ENCODE measurements at places on chromosomes 16 and 17. TPM values are rescaled to one million over a fixed set of nuclear protein-coding genes. Genes with fewer than 3 reads are reported as not detected.

DNA sequence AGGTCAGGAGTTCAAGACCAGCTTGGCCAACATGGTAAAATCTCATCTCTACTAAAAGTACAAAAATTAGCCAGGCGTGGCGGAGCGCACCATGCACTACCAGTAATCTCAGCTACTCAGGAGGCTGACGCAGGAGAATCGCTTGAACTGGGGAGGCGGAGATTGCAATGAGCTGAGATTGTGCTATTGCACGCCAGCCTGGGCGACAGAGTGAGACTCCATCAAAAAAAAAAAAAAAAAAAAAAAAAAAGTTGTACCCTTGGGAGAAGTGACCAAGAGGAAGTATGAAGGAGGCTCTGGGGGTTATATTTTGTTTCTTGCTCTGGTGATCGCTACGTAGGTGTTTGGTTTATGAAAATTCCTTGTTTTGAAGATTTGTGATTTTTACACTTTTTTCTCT lies 66.3 kb downstream of the LITAF start:
- no peak for DNase-seq

Gene ELMO3
- total RNA-seq = 1.8 TPM

Gene TMEM235
- total RNA-seq = not detected

Gene SHISA6
- total RNA-seq = not detected

GRCh38 chr17:37225465-37225864 lies 150.3 kb upstream of the C17orf78 start:
- DNase-seq = no peak

DNA sequence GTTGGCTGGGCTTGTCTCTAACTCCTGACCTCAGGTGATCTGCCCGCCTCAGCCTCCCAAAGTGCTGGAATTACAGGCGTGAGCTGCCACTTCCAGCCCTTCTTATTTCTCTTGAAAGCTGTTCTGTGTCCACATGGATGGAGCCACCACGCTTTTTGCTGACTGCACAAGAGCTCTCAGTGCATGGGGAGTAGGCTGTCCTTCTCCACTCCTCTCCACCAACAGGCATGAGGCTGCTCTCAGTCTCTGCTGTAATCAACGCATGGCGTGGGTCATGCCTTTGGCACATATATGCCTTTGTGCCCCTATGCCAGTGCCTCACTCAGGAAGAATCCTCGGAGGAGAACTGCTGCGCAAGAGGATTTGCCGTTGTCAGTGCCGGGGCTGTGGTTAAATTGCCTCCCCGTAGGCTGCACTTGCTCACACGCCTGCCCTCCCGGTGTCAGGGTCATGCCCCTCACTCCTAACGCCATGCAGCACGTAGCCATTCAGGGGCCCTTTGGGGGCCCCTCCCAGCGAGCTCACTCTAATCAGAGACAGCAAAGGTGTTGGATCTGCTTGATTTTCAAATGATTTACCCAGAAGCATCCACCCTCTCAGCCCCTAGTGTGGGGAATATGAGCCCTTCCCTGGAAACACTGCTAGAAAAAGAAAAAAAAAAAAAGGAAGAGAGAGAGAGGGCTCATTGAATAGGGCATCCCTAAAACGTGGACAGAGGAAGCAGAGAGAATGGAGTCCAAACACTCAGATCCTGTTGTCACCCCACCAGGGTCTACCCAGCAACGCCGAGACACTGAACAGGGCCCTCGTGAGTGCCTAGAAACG lies 47.5 kb upstream of the ZCCHC14 start:
- no peak for DNase-seq

GRCh38 chr16:72934636-72935403 lies 113.1 kb downstream of the ZFHX3 start:
- DNase-seq = no peak

GRCh38 chr16:51355195-51355594 lies 204.1 kb upstream of the SALL1 start:
- DNase-seq = no peak

- no peak for DNase-seq
These were observed 62.6 kb downstream of the AMFR start for GRCh38 chr16:56362706-56363105.

DNA sequence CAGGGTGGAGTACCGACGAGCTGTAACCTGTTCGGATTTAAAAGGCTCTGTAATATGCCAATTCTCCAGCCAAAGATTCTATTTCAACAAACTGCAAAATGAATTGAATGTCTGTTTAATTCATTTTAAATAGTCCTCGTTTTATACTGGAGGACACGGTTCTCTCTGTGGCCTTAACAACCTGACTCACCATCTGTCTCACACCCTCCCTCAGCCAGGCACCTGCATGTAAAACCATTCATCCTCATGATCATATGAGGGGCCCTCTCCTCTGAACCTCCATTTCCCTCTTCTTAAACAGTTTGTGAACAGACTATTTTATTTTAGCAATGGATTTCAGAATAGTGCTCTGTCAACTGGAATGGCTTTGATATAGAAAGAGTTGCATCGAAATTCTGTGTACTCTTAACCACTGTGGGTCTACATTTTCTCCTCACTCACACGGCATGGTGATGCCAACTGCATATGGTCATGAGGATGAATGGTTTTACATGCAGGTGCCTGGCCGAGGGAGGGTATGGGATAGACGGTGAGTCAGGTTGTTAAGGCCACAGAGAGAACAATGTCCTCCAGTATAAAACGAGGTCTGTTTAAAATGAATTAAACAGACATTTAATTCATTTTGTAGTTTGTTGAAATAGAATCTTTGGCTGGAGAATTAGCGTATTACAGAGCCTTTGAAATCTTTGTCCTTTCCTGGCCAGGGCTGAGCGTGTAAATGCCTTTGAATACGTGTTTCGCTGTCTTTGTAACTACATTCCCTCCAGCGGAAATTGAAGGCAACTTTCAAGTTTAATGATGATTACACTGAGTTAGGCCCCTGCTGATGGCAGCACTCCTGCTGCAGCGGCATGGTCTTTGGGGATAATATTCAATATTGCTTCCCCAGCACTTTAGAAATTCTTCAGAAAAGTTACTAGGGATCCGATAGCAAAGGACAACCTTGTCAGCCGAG lies 329.6 kb downstream of the SNX29 start:
- DNase-seq = no peak

Gene C17orf100
- 0.45 TPM for total RNA-seq

Gene PSMC3IP
- total RNA-seq = 23.2 TPM

Gene DGKE
- 3.2 TPM for total RNA-seq

DNA sequence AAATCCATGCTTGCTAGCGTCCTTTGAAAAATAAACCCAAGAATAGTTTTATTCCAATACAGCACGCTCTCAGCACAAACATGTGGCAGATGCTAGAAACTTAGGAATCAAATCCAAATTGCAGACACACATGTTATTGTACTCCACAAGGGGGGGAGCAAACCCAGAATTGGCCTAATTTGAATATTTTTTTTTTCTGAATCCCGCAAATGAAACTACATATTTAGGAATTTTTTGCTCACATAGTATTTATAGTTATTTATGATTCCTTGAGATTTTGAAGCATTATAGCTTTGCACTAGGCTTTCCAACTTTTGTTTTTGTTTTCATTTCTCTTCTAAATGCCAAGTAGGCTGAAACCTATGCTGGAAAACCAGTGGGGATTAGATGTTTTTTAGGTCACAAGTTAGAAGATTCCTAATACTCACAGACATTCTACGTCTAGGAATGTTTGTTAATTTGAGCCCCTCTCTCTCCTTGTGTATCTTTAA lies 59.3 kb upstream of the CDH11 start:
- DNase-seq = peak; percentile 5

DNA sequence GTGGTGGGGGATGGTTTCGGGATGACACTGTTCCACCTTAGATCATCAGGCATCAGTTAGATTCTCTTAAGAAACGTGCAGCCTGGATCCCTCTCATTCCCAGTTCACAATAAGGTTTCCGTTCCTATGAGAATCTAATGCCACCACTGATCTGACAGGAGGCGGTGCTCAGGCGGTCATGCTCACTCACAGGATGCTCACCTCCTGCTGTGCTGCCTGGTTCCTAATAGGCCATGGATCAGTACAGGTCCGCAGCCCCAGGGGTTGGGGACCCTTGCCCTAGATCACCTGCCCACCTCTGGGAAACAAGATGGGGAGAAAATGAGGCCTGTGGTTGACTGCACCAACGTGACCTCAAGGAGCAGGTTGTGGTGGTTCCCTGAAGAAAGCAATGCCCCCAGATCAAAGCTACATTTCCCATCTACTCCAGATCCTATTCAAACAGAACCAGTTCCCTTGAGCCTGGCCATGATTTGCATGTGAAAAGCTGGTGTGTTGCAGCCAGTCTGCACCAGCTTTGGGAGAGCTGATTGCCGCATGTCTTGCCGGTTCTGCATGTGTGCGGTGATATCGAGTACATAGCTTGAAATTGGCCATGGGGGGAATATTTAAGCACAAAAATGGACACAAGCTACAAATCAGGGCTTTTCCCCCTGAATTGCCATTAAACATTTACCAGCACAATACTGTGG lies 183.2 kb upstream of the HSBP1 start:
- no peak for DNase-seq

- DNase-seq = no peak
These were observed 56.9 kb downstream of the PRKCA start for GRCh38 chr17:66359351-66359750.

Gene RPS6KB1
- 21.4 TPM for total RNA-seq

- no peak for DNase-seq
These were observed 80.8 kb upstream of the CRHR1 start for GRCh38 chr17:45703348-45703747.

Gene PTX4
- not detected for total RNA-seq
